Choroid plexus epithelial cell (primary cell): ENCODE measurements at places on chromosomes 1 and 21.
A peak's percentile ranks its signal among the peaks of the same experiment; 100 is the strongest.

GRCh38 chr1:172145656-172146055, 274.8 kb upstream of the C1orf105 start:
- DNase-seq = no peak

DNA sequence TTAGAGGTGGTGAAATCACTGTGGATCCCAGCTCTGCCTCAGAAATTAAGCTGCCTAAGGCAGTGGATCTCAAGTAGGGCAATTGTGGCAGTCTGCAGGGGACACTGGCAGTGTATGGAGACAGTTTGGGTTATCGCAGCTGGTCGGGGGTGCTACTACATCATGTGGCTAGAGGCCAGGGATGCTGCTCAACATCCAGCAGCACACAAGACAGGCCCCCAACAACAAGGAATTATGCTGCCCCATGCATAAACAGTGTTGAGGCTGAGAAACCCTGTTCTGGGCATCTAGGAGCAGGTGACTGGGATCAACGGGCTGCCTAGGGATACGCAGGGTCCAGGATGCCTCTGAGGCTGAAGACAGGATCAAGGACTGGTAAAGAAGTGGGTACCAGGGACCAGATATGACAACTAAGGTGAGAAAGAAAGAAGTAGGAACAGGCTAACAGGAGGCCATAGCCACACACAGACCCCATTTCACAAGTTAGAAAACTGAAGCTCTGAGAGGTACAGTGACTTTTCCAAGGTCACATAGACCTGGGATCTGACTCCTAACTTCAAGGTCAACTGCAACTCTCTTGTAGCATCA, 8.7 kb downstream of the BATF3 start:
- DNase-seq = no peak

- DNase-seq = no peak
Measured at GRCh38 chr1:226401355-226402303, 6.3 kb downstream of the PARP1 start.

- peak; percentile 75 for DNase-seq
Measured at GRCh38 chr1:88892357-88892877, 1.1 kb upstream of the GTF2B start.

GRCh38 chr1:21292984-21293536, 2.8 kb upstream of the ECE1 start:
- DNase-seq = no peak

DNA sequence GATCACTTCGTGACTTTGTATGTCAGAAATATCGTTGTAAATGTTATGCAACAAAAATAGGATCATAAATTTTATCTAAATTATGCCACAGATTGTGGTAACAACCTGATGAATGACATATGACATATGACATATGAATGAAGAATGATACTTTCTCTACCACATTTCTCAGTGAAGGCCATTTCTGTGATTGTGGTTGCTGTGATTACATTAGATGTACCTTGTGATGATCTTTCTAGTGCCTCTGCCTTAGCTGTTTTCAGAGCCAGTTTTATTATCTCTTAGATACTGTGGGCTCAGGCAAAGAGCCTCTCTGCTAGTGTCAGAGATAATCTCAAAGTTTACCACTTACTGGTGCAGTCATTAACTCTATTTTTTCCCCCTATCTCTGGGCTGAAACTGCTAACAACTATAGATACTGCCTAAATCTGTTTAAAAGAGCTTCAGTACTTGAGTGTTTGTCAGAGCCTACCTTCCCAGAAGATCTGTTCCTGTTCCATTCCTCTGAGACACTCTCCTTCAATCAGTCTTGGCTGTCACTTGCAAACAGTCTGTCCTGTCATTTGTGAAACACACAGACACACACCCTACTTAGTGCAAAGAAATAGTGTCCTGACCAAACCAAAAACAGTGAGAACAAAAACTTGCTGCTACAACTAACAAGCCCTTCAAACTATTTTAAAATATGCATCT, 55.5 kb downstream of the HMCN1 start:
- no peak for DNase-seq

- no peak for DNase-seq
Measured at GRCh38 chr1:239868058-239868832, 223.4 kb upstream of the FMN2 start.

- DNase-seq = no peak
Measured at GRCh38 chr1:87318806-87319205, 9.9 kb upstream of the LMO4 start.

DNA sequence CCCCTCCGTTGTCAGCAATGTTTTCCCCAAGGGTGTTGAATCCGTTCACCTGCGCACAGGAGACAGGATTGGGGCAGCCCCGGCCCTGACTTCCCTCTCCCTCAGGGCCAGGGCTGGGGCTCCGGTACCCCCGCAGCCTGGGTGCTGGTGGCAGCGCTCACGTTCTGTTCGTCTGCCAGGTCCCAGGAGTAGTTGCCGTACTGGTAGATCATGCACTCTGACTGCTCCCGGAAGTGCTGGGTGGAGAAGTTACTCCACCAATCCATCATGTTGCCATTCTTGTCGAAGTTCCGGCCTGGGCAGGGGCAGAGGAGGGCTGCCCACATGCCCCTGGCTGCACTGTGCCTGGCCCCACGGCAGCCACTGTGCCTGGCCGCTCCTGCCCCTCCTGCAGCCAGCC, 6.1 kb downstream of the PRXL2B start:
- DNase-seq = no peak

DNA sequence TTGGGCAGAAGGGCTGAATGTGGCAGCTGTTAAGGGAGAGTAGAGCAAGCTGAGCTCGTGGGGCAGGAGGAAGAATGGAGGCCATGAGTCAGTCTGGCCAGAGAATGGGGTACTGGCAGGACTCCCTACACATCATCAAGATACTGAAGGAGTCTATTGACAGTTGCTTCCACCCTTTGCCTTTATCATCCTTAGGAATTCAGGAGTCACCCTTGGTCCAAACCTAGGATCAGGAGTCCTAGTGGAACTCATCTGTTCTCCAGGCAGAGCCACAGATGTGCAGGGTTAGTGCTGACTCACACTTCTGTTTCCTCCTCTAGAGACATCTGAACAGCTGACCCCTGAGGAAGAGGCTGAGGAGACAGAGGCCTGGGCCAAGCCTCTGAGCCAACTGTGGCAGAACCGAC, 18.7 kb upstream of the ST3GAL3 start:
- peak; percentile 84 for DNase-seq
